ENCODE measurements at places on chromosomes 6 and 20. TPM values are rescaled to one million over a fixed set of nuclear protein-coding genes. Genes with fewer than 3 reads are reported as not detected.

Gene PAK5
- not detected for total RNA-seq

Gene TSPYL4
- 27.4 TPM for total RNA-seq

Gene IRF4
- 0.68 TPM for total RNA-seq

Gene PACRG
- 7.9 TPM for total RNA-seq

Gene SMOC2
- total RNA-seq = 16.4 TPM

DNA sequence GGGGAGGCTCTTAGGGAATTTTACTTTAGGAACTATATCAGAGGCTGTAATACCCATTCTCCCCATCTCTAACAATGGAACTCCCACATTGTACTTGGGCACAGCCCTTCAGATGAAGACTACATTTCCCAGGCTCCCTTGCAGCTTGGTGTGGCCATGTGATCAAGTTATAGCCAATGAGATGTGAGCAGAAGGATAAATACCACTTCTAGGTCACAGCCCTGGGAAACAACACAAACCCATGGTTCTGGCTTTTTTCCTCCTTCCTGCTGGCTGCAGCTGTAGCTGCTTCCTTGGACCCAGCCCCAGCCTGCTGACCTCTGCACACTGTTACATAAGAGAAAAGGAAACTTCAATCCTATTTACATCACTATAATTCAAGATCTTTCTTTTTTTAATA, 445.9 kb upstream of the JARID2 start:
- DNase-seq = no peak

GRCh38 chr6:150704447-150705192, 104.9 kb downstream of the PLEKHG1 start:
- DNase-seq = no peak

DNA sequence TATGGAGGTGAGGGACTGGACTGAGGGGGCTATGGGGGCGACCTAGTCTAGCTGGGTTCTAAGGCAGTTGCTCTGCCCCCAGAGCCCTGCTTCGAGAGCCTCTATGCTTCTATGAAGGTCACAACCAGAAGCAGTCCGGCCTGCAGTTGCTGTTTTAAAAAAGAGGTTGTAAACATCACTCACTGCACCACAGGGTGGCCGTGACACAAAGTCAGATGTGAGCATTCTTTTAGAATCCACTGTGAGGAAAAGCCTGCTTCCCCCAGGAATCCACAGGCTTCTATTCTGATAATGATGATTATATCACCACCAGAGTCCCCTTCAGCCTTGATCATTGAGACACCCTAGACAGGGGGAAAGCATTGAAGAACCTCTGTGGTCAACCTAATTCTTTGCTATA, 229.7 kb upstream of the AGPAT4 start:
- no peak for DNase-seq

- no peak for DNase-seq
Measured at GRCh38 chr6:160217073-160217472, 41.5 kb downstream of the SLC22A2 start.

- DNase-seq = no peak
Measured at GRCh38 chr6:36744304-36744673, 46.7 kb downstream of the RAB44 start.

DNA sequence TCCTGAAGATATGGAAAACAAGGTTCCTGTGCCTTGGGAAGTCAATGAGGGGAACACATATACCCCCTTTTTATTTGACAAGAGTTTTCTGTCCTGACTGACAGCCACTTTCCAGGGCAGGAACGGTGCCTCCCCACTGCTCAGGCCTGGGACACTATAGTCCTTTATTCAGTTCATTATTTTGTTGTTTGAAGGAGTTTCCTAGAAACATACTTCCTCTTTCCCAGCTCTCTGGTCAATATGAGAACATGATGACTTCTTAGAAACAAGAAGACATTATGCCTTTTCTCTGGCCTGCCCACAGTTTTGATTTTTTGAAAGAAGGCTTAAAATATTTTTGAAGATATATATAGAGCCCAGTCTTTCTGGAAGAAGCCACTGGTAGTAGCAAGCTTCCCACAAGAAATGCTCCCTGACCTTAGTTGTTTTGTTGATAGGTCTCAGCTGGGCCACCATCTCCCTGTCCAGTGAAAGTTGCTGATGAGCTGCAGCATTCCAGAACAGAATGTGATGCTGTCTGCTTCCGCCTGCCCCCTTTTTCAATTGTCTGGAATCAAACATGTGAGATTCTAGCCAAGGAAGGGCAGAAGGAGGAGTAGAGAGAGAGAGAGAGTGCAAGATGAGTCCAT, 350.0 kb upstream of the PRND start:
- DNase-seq = peak; percentile 69

GRCh38 chr20:4815628-4816027, 93.9 kb downstream of the PRND start:
- no peak for DNase-seq

GRCh38 chr20:21702553-21703470, 2.7 kb upstream of the PAX1 start:
- DNase-seq = no peak

GRCh38 chr20:50585678-50586077, 75.5 kb downstream of the PTPN1 start:
- DNase-seq = no peak

GRCh38 chr6:1774226-1774915, 164.7 kb downstream of the FOXC1 start:
- DNase-seq = no peak

DNA sequence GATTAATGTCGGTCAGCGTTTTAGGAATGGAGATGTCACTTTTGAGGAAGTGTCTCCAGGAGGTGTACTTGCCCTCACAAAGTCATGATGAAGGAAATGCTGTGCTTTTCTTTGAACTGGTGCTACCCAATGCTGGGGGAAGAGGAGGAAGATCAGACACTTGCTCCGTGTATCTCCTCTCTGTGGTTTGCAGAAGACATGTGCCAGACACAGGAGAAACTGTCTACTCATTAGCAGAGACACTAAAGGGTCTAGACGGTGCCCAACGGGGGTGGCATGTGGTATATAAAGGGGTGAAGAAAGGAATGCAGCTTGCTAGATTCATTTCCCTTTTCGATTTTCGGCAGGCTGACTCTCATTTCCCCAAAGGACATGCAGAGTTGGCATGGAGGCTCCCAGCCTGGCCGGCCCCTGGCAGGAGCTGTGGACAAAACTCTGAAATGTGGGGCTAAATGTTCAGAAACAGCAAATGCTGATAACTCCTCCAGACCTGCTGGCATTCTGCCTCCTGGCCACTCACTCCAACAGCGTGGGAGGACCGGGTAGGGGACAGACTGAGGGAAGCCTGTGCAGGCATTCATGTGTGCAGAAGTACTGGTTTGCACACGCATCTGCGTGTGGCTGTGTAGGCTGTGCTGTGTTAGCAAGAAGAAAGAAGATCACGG, 59.6 kb upstream of the QKI start:
- DNase-seq = peak; percentile 84

- DNase-seq = no peak
Measured at GRCh38 chr6:21469213-21469612, 124.3 kb upstream of the SOX4 start.

GRCh38 chr6:255751-256083, 36.6 kb upstream of the DUSP22 start:
- DNase-seq = no peak
